Kidney capillary endothelial cell (primary cell): ENCODE measurements at places on chromosomes 13 and 19.

- DNase-seq, result peak; percentile 78
Observed at GRCh38 chr19:20237773-20238623, 71.0 kb downstream of the ZNF486 start.

DNA sequence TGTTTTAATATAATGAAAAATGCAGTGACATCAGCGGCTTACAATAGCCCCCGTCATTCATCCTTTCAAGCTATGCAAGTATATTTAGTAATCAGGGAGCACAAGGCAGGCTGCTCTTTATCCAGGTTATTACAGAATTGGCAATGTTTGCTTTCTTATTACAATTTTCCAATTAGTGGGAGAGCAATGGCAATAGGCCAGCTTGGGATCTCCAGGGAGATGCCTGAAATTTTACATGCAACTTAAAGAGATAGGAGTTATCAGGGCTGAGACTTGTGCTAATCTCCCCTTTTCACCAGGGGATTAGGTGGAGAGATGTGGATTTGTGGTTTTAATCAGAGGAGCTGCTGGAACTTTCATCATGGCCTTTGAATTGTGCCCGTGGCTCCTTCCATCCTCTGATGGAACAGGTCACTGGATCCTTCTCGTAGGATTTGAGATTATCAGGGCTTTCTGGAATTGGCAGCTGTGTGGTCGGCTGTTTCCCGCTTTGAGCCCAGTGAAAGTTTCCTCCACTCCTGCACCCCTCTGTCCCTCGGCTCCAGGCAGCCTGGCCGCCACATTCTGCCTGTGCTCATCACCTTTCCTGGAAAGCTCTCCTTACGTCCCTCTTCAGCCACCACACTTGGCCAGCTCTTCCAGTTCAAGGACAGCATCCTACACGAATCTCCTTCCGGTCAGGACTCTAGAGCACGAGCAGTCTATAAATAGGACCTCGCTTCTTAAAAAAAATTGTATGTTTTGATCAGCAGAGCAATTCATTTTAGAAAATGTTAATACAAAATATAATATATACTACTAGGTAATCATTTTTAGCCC is 47.0 kb downstream of the CBY2 start:
- no peak for DNase-seq

- peak; percentile 62 for DNase-seq
Observed at GRCh38 chr19:10543420-10544241, at the start of gene ATG4D. TSS of gene ATG4D (plus strand) at chr19:10543904. CDS start at chr19:10544091, 187 bp downstream.

GRCh38 chr13:80010286-80010831 is 330.6 kb downstream of the SPRY2 start:
- no peak for DNase-seq

- peak; percentile 94 for DNase-seq
Observed at GRCh38 chr19:16324384-16325160, at the start of gene KLF2. TSS of gene KLF2 (plus strand) at chr19:16324826. CDS start at chr19:16324924, 98 bp downstream.

DNA sequence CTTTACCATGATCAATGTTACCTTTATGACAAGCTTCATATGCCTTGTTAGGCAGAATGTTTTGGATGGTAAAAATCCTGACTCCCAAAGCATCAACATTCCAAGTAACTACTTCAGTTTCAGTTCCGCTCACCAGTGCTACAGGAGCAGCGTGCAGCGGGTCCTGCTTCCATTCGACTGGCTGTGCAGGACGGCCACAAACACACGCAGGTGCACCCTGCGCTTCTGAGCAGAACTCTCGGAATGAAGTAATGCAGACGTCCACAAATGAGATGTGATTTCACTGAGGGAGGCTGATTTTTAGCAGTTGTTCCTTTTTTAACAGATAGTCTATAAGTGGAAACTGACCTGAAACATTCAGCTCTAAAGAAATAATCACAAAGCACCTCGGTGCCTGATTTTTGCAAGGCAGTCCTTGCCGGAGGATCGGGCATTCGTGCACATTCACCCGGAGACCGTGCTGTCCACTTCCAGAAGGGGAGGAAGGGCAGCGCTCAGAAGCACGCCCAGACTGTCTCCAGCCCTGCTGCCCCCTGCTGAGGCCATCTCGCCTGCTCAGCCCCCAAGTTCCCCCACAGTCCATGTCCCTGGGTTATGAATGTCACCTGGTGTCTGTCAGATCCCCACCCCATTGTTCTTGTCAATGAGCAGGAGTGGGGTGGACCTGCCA is 85.8 kb downstream of the RAB20 start:
- no peak for DNase-seq

GRCh38 chr19:16205205-16206045 is 7.7 kb downstream of the AP1M1 start:
- DNase-seq, result no peak

DNA sequence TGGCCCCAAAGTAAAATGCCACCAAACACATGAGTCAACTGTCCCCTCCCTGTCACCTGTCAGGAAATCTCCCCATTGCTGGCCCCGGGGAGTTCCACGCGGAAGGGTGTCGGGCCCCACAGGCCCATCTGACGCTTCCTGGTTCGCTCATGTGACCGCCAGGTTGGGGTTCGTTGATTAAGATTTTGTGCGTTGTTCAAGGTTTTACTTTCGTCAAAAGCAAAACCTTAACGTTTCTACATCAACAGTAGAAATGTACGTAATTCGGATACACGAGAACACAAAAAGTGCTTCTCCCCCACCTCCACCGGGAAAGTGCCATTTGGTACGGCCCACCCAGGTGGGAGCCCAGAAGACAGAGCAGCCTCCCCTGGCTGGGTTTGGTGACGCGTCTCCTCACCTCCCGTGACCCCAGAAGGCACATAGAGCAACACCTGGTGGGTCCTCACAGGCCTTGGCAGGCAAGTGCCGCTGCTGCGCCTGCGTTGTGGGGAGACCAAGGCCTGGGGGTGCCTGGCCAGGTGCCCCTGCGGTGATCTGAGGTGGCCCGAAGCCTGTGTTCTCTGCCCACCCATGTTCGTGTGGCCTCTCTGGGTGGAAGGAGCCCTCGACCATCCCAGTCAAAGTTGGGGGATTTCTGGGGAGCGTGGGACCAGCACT is 161.6 kb downstream of the KDM4B start:
- no peak for DNase-seq

GRCh38 chr13:44795176-44795575 is 194.1 kb downstream of the NUFIP1 start:
- peak; percentile 33 for DNase-seq

GRCh38 chr13:70385852-70386251 is 277.6 kb upstream of the KLHL1 start:
- DNase-seq, result no peak

DNA sequence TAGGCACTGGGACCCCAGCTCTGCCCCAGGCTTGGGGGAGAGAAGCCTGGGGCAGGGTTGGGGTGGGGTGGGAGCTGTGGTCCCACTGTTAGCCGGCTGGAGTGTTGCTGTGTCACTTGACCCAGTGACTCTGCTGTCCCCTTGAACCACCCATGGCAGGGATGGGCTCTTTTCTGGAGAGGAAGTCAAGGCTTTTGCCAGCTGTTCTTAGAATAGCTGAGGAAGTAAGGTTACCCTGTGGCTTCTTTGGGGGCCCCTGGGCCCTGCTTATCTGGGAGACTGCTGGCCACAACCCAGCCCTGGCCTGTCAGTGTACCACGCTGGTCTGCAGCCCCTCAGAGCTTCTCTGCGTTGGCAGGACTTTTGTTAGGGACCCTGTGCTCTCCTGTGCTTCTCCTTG is 9.1 kb downstream of the PNPLA6 start:
- no peak for DNase-seq

DNA sequence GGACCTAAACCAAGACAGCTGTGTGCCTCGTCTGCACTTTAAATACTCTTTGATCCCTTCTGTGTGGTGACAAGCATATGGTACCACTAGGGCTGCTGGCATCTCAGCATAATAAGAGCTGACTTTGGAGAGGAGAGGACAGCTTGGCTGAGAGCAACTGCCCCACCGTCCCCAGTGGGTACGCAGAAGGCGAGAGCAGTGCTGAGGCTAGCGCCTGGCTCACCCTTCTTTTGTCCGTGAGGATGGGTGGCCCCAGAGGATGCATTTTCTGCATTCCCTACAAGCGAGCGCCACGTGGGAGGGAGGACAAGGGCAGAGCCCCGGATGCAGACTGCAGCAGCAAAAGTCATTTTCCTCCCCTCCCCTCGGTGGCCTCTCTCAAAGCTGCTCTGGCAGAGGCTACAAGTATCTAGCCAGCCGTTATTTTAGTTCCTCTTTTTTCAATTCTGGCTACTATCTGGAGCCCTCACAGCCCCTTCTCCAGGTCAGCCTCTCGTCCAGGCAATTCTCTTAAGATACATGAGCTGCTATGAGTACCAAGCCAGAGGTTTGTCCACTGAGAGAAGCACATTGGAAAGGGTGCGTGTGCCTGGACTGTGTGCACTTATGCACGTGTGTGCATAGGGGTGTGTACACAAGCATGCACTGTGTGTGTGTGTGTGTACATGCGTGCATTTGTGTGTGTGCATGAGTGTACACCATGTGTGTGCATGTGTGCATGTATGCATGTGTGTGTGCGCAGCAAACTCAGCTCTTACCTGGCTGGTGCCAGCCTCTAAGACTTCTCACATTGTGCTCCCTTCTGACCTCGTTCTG is 51.3 kb downstream of the RAB20 start:
- no peak for DNase-seq

GRCh38 chr13:23866420-23867026 is 22.7 kb downstream of the MIPEP start:
- no peak for DNase-seq

GRCh38 chr19:42568006-42568405 is 26.7 kb downstream of the CEACAM8 start:
- no peak for DNase-seq

- no peak for DNase-seq
Observed at GRCh38 chr19:7191946-7192691, 102.1 kb downstream of the INSR start.

DNA sequence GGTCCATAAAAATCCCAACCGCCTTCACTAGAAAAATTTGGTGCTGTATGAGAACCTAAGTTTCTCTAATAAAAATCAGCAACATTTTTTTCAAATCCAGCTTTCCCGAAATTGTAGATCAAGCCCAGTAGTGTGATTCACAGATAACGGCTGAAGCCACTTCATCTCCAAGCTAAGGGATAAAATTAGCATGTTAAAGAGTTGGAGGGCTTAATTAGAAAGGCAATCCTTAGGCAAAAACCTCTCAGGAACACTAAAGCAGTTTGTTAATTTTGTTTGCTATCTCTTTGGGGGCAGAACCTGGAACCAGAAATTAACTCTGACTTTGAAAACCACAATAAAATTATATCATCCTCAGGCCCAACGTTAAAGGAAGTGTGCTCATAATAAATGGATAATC is 820.2 kb downstream of the GPC5 start:
- DNase-seq, result no peak

DNA sequence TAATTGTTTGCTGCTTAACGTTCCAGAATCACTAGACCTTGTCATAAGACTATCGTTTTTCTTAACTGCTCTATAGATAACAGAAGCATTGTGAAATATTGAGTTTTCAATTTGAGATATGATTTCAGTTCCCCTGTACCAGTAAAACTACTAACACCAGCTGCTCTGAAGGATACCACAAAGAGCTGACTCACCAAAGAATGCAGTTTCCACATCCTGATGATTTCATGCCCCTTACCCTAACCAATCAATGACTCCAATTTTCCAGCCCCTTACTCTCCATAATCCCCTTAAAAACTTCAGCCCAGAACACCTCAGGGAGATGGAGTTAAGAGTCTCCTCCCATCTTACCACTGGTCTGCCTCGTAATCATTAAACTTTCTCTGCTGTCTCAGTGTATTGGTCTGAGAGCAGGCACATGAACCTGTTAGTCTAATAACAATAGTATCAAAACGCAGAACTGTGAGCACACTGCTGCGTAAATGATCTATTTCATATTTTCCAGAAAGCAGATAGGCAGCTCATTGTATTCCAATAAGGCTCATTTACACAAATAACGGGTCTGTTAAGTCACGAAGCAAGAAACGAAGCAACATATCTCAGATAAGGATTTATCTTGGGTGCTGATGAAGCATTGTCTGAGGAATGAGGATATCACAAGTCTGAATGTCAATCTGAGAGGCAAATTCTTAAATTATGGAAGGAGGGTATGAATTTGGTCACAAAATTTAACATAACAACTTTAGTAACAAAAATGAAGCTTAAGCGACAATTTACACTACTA is 14.1 kb upstream of the CCNA1 start:
- no peak for DNase-seq

- DNase-seq, result no peak
Observed at GRCh38 chr19:14775869-14776586, 2.3 kb downstream of the ADGRE2 start.

GRCh38 chr13:47334173-47334572 is 437.3 kb upstream of the HTR2A start:
- DNase-seq, result no peak

GRCh38 chr19:43372462-43372861 is 19.0 kb downstream of the CD177 start:
- DNase-seq, result no peak

DNA sequence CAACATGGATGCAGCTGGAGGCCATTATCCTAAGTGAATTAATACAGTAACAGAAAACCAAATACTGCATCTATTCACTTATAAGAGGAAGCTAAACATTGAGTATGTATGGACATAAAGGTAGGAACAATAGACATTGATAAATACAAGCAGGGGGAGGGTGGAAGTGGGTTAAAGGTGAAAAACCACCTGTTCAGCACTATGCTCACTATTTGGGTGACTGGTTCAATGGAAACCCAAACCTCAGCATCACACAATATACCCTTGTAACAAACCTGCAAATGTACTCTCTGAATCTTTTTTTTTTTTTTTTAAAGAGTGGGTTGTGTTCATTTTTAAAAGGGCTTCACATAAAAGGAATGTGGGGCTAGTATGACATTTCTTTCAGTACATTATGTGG is 26.9 kb upstream of the CPB2 start:
- no peak for DNase-seq

DNA sequence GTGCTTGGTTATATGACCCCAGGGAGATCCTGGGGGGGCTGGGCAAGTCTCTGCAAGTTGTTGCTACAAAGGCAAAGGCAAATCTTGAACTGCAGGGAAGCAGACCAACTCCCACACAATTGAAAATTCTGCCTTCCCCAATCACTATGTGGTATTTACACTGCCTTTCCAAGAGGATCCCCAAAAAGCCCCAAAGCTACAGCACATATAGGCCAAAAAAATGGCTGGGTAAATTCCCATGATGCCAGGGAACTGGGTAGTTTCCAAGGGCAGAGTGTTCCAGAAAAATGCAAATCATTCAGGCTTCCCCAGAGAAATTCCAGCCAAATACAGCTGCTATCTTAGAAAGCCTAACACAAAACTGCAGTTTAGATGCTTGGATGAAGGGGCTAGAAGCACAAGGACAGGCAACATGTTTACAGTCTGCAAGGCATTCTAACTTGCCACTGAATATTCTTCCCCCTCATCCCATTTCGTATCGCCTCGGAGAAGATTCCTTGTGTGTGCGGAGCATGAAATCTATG is 6.2 kb downstream of the FOXO1 start:
- DNase-seq, result no peak
